Fibroblast of mammary gland (primary cell): ENCODE measurements at places on chromosomes 7 and 10.

- no peak for DNase-seq
These were observed 43.0 kb upstream of the NAMPT start for GRCh38 chr7:106327538-106328481.

DNA sequence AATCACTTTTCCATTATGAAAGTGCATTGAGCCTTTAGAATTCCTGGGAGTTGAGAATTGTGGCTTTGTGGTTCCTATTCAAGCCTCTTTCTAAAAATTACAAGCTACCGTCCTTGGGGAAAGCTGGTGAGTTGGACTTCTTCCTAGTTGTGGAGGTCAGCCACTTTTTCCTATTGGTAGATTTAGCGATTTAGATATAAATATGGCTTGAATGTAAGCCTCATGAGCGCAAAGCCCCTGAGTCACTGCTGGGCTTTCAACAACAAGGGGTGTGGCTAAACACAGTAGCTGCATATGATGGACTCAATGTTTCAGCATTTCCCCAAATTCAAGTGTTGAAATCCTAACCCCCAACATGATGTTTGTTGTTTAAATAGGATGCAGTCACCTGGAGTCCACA, 150.0 kb upstream of the IGFBP3 start:
- peak; percentile 64 for DNase-seq

- no peak for DNase-seq
These were observed 432.2 kb downstream of the DPP6 start for GRCh38 chr7:154484406-154484805.

GRCh38 chr7:77420438-77420837, 4.3 kb upstream of the GSAP start:
- DNase-seq = no peak

GRCh38 chr7:149873074-149873969, at the start of gene ATP6V0E2:
TSS of gene ATP6V0E2 (plus strand) at chr7:149873969. CDS start at chr7:149874066, 97 bp downstream.
- peak; percentile 85 for DNase-seq

- DNase-seq = no peak
These were observed 8.4 kb downstream of the BNIP3 start for GRCh38 chr10:131973160-131973951.

- peak; percentile 97 for DNase-seq
These were observed 57.3 kb upstream of the CCDC71L start for GRCh38 chr7:106717955-106718871.

- DNase-seq = no peak
These were observed 25.6 kb downstream of the SND1 start for GRCh38 chr7:127677433-127678230.

- peak; percentile 8 for DNase-seq
These were observed 99.6 kb upstream of the ANLN start for GRCh38 chr7:36289833-36290661.
